ENCODE measurements at places on chromosomes 4 and X.

GRCh38 chr4:93775551-93775950, 53.0 kb upstream of the ATOH1 start:
- DNase-seq: no peak

- DNase-seq: no peak
Observed at GRCh38 chr4:39565878-39566600, 38.8 kb upstream of the UGDH start.

DNA sequence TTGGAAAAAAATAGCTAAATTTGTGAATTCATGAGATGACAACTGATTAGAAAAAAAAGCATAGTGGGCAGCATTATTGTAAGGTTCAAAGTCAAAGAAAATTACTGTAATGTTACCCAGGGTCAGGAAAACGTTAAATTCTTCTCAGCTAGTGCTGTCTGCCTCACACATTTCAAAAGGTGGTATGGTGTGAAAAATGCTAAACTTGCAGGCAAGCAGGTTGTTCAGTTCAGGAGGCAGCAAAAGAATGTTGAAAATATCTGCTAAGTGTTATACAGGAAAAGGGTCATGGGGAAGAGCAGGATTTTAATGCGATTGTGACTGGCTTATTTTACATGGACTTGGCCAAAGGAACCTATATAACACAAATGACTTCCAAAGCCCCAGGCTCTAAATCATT, 232.5 kb upstream of the NDST3 start:
- no peak for DNase-seq

GRCh38 chrX:68440940-68441339, 7.6 kb upstream of the OPHN1 start:
- peak; percentile 0 for DNase-seq

DNA sequence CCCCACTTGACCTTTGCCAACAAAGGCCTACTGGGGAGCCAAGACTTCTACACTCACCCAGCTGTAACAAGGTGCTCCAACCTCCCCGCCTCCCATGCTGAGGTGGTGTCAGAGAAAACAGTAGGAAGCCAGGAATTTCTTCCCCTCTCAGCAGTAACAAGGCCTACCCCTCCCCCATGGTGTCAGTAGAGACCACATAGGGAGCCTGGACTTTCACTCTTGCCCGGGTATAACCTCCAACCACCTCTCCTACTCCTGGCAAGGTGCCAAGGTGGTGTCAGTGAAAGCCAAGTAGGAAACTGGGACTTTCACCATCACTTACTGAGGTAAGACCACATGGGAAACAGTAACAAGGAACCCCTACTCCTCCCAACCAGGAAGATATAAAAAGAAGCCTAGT, 93.1 kb downstream of the SLC16A2 start:
- DNase-seq: no peak
